ENCODE measurements at places on chromosomes 3 and 15.

DNA sequence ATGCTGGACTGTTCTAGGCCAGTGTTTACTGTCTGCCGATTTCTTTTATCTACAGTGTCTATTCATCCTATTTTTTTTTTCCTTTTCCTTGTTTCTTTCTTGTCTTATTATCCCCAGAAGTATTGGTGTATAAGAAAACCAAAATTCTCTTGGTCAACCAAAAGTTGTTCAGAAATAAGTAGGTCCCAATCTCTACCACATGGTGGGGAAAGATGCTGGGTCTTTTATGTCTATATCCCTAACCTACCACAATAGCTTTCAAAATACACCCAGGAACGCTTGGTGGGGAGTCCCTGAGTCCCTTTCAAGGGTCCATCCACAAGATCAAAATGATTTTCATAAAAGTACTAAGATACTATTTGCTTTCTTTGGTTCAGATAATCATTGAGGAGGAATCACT, 225.6 kb downstream of the CLSTN2 start:
- no peak for DNase-seq

GRCh38 chr15:42253300-42253699, 19.7 kb upstream of the GANC start:
- DNase-seq, result no peak

DNA sequence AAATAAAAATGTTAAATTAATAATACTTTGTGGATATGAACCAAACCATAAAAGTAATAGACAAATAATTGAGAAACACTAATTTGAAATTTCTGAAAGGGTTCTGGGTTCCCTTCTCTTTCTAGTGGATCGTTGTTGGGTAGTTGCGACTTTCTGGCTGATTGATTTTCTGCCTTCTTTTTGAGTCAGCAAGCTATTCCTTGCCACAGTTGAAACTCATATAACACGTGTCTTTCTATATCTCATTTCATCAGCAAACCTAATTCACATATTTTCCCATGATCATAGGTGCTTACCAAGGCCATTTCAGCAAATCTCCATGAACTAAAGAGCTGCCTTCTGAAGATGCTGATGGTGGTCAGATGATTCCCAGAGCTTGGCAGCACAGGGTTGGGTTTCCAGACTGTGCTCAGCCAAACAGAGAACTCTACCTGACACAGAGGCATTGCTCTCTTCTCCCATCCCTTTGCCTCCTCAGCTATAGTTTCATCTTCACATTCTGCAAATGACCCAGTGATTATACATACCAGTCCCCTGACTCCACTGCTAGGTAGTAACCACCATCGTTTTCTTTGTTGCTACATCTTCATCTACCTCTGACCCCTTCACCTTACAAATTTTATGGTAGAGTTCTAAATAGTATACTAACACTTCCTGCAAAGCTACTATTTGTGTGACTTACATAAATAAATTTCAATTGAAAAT, 383.9 kb upstream of the DPH6 start:
- no peak for DNase-seq

GRCh38 chr15:66947471-66947870, 117.9 kb upstream of the SMAD3 start:
- no peak for DNase-seq

DNA sequence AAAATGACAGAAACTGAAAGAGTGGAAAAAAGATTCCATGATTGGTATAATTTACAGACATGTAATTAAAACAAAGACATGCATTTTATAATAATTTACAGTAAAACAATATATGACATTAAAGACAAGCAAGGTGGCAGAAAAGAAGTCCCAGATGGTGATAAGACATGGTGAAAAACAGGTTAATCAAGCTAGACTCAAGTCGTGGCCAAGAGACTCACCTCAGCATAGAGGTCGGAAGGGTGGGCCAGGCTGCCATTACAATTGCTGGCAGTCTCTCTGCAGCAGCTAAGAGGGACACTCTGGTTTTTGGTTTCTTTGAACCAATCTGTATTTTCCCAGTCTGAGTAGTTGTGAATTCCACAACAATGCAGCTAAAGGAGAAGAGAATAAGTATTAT, 18.4 kb downstream of the TSPAN3 start:
- DNase-seq, result no peak

GRCh38 chr3:32886296-32886695, 65.1 kb upstream of the CCR4 start:
- DNase-seq, result no peak

- DNase-seq, result no peak
Measured at GRCh38 chr15:52428297-52428696, 100.4 kb downstream of the MYO5A start.

Measured in activated gamma-delta T cell treated with Interleukin-2 at 50 U/mL for 16 hours (primary cell).